ENCODE measurements at places on chromosomes 2 and 18. TPM values are rescaled to one million over a fixed set of nuclear protein-coding genes. Genes with fewer than 3 reads are reported as not detected.
A peak's percentile ranks its signal among the peaks of the same experiment; 100 is the strongest.

GRCh38 chr18:13446024-13446423, 227.5 kb downstream of the LDLRAD4 start:
- no peak for DNase-seq

TBR1 gene
- not detected for total RNA-seq

C2orf66 gene
- 0.38 TPM for total RNA-seq

- no peak for DNase-seq
These were observed 33.5 kb downstream of the SOWAHC start for GRCh38 chr2:109647636-109648035.

DNA sequence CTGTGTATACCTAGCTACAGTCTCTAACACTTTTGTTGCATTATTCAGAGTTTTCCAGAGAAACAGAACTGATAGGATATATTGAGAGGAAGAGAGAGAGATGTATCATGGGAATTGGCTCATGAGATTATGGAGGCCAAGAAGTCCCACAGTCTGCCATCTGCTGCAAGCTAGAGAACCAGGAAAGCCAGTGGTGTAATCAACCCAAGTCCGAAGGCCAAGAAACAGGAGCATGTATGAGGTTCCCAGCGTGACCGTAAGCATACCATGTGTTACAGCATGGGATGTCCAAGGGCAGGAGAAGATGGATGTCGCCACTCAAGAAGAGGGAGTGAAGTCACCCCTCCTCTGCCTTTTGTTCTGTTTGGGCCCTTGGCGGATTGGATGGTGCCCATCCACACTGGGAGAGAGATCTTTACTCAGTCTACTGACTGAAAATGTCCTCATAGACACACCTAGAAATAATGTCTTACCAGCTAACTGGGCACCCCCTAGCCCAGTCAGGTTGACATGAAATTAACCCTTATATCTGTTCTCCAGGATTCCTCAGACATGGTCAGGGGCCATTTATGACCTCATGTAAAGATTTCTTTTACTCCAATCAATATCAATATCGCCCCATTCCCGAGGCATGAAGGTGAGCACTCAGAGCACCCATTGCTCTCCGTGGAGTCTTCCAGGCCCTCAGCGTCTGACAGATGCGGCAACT, 179.6 kb downstream of the CTIF start:
- no peak for DNase-seq

- no peak for DNase-seq
These were observed 156.7 kb upstream of the TFPI start for GRCh38 chr2:187710791-187711521.

GRHL1 gene
- 2.7 TPM for total RNA-seq

DNA sequence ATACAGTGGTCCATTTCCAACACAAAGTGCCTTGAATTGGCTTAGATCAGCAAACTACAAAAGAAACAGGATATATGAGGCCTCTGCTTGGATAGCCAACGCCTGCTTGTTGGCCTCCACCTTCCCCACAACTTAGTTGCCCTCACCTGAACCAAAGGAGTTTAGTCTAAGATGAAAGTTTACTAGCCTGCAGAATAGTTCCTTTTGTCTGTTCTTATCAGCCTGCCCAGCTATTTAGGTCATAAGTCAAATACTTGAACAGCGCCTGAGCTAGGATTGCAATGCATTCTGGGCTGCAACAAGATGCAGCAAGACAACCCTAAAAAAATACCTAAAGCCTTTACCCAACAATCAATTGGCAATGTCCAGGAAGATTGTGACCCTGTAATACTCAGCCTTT, 13.1 kb upstream of the EPG5 start:
- no peak for DNase-seq

DNA sequence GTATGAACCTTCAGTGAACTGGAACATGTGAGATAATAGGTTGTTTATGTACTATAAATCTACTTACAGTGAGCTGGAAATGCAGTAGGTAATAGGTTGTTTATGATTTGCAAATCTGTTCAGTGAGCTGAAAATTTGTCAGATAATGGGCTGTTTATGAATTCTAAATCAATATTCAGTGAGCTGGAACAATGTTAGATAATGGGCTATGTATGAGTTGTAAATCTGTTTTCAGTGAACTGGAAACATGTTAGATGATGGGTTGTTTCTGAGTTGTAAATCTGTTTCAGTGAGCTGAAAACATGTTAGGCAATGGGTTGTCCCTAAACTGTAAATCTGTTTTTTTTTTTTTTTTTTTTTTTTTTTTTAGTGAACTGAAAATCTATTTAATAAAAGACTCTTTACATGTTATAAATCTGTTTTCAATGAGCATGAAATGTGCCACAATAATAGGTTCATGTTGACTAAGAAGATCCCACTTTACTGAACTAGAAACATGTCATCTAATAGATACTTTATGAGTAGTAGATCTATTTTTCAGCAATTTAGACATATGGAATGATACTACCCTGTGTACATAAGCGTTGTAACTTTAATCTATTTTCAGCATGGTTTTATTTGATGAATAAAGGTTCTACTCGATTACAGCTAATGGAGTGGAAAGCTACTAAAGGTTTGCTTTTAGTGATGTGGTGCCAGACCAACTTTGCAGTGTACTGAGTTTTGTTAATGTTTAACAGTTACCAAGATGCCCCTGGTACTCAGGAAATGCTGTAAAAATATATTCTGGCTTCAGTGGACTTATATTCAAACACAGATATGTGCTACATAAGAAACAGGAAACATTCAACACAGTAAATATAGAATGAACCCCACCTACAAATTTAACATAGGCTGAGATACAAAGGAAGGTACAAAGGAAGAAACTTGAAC, 1471.8 kb downstream of the LRP1B start:
- no peak for DNase-seq

DNA sequence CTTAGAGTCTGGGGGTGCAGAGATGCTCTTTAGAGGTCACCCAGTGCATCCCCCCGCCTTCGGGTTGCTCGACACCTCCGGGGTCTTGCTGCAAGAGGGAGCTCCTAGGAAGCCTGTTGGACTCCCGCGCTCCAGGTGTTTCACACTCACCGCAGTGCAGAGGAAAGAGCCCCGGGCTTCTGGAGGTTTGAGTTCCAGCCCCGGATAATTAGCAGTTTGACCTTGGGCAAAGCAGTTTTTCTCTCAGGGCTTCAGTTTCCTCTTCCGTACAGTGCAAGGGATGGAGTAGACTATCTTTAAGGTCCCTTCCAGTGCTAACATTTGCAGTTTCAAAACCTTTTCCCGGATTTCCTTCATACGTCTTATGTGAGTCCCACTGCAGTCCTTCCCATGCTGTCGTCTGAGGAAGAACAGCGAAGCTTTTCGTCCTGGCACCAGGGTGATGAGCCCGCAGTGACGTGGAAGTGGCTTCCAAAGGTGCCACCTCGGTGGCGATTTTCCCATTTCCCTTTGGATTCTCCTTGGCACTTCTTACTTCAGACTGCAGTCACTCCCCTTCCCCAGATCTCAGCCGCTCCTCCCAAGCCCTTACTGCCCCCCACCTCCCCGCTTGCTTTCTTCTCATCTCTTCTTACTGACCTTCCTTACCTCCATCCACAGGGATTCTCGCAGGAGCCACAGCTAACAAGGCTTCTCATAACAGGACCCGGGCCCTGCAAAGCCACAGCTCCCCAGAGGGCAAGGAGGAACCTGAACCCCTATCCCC, 585 bp downstream of the PNKD start:
- DNase-seq: no peak

FOXI3 gene
- total RNA-seq: not detected

DNA sequence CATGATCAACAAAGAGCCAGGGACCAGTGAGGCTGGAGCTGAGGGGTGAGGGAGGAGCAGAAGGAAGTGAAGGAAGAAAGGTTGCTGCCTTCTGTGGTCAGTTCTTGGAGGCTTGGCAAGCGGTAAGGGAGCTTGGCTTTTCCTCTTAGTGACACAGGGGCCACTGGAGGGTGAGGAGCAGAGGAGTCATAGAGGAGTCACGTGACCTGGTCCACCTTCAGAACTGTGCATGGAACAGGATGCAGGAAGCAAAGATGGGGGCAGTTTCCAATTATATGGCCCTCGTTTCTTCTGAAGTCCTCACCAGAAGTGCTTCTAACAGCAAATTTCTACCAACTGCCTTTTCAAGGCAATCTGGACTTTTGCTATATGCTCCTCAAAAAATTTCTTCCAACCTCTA, 326.9 kb upstream of the SMIM21 start:
- DNase-seq: no peak

DNA sequence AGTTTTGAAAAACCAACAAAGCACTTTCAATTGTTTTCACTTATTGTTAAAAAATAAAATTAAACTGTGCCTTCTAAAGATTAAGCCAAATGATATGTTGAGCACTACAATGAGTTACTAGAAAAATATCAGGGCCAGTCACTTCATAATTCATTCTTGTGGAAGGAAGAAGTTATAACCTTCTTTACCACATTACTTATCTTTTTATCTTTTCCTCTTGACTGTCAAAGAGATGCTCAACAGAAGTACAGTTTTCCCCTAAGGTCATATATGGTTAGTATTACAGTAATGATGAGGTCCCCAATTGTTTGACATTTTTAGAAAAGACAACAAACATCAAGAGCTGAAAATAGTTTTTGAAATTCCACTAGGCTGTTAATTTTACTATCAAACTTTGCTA, 9.4 kb downstream of the PELI1 start:
- no peak for DNase-seq

DNA sequence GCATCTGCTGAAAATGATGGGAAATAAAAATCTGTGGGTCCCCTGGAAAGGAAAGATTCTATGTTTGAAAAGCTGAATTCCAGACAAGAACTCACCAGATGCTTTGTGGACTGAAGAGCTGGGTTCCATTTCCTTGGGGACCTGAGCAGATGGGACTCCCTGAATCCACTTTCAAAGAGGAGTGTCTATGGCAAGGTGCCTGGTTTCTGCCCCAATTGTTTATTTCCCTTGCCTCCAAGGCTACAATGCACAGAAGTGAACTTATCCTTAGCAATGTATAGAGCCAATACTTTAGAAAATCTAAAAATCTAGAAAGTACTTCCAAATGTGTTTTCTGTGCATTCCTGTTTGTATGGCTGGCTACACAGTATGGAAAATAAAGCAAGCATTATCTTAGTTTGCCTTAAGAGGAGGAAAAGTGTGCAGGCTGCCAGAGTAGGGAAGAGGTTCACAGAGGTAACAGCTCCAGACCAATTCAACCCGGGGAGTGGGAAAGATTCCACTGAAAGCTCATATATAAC, 420.5 kb downstream of the NRXN1 start:
- DNase-seq: no peak

GRCh38 chr2:204891739-204892138, 346.5 kb downstream of the PARD3B start:
- DNase-seq: no peak

UPP2 gene
- total RNA-seq: not detected

DLGAP1 gene
- total RNA-seq: 5.4 TPM

DNA sequence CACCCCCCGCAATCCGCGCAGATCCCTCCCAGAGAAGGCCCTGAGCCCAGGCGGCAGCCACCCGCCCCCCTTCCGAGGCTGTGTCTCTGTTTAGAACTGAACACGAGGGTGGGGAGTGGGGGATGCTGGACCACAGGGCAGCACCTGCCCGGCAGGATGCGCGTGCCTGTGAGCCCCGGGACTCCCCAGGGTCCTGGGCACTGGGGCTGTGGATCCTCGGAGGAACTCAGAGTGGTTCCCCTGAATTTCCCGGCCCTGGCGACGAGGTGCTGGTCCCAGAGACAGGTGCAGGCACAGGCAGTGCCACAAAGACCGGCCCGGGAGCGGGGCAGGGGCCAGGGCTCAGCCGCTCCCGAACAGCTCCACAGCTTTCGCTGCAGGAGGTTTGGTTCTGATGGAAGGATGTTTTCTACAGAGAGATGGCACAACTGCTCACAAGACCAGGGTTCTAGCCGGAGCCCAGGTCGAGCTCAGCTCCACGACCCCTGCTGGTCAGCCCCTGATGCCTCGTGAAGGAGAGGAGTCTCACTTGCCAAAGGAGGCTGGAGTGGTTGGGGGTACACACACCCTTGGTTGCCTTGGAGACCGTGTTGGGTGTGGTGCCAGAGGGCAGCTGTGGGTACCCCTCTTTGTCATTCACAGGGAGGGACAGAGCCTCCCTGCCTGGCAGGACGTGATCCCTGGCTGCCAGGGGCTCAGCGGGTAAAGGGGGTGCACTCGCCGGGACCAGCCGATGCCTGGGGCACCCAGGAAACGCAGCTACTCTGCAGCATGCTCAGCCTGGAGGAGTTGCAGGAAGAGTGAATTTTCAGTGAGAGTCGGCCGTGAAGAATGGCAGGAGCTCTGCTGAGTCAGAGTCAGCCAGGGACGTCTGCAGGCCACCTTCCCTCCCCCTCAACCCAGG, 4.4 kb upstream of the NEU4 start:
- DNase-seq: peak; percentile 61

- no peak for DNase-seq
These were observed 14.6 kb downstream of the CCNYL1 start for GRCh38 chr2:207725873-207726578.

GRCh38 chr2:46461011-46461674, 18.2 kb upstream of the TMEM247 start:
- DNase-seq: peak; percentile 86

DAW1 gene
- not detected for total RNA-seq

DNA sequence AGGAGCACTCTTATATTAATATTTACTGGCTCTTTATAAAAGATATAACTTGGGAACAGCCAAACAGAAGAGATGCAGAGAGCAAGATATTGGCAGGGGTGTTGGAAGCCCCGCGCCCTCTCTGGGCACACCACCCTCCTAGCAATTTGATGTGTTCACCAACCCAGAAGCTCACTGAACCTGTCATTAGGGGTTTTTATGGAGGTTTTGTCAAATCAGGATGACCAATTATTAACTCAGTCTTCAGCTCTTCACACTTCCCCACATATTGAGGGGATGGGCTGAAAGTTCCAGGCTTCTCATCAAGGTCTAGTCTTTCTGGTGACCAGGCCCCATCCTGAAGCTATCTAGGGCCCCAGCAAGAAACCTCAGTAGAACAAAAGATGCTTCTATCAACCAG, 10.9 kb upstream of the INO80D start:
- DNase-seq: no peak

- no peak for DNase-seq
These were observed 800.1 kb downstream of the SATB2 start for GRCh38 chr2:198657512-198658121.

GRCh38 chr18:73551211-73551610, 596.4 kb downstream of the FBXO15 start:
- no peak for DNase-seq

DNA sequence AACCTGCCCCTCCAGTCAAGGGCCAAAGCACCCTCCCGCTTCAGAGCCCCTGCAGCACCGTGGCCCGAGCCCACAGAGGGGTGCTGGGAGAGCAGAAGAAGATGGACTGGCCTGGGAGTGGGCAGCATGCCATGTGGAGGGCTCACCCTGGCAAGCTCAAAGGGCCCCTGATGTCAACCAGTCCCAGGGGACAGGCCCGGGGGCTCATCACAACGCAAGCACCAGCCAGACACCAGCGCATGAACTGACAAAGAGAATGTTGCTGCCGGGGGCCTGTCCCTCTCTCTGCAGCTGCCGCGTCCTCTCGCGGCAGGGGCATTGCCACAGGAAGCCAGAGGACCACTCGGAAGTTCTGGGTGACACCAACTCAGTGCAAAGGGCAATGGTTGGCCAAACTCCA, 30.3 kb upstream of the BIN1 start:
- DNase-seq: no peak

ACMSD gene
- total RNA-seq: not detected

Measured in upper lobe of right lung (tissue), 1 donor.